Activated T-helper 1 cell treated with anti-CD3 and anti-CD28 coated beads, Interleukin-12 subunit alpha, Interleukin-12 subunit beta, Interleukin-2, Interleukin-4 antibody, amounts not matched to agents 30 ng/mL and 10 ng/mL and 1 ng/mL, durations not matched to agents 14 hours and 24 hours and 36 hours (primary cell): ENCODE measurements at places on chromosomes 6 and 20. TPM values are rescaled to one million over a fixed set of nuclear protein-coding genes. Genes with fewer than 3 reads are reported as not detected.

SERPINB6 gene
- 33.7 and 34.9 TPM in 2 replicates for total RNA-seq

DNA sequence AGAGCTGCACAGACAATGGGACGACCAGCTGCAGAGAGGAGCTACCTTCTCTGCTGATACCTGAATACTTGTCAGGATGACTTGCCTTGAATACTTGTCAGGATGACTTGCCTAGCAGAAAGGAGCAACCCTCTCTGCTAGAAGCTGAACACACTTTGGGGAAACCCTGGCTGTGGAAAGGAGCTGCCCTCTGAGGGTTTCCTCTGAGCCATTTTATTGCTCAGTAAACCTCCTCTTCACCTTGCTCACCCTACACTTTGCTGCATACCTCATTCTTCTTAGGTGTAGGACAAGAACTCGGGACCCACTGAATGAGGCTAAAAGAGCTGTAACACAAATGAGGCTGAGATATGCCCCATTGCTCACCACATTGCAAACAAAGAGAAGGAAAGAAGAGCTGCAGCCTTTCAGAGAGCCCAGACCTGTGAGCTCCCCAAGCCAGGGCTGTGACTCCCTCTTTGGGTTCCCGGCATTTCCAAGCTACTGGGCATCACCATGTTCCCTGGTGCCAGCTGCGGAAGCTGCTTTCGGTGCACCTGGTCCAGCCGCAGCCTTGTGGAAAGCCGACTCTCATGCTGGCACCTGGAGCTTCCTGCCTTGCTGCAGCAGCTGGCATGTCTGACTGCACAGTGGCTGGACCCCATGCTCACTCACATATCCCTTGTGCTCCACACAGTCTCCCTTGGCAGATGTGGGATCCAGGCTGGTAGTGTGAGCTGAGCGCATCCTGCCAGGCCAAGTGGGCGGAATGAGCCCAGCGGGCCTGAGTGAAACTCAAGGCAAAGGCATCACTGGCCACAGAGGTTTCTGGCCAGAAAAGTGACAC is 106.7 kb upstream of the AHI1 start:
- DNase-seq = no peak

GRCh38 chr6:151300267-151300991 is 60.7 kb downstream of the AKAP12 start:
- no peak for DNase-seq

GRCh38 chr20:39619271-39619785 is 657.2 kb downstream of the DHX35 start:
- no peak for DNase-seq

DNA sequence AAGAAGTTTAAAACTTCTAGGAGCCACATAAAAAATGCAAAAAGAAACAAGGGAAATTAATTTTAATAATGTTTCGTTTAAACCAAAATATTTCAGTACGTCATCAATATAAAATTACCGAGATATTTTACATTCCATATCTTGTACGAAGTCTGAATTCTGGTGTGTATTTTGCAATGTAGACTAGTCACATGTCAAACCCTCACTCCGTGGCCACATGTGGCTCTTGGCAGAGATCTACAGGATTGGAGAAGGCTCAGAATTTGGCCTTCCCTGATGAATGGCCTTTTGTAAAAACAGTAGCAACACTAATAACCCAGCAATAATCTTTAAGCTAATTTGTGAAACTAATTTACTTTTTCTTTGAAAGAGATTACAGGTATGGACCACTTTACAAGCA is 217.1 kb downstream of the PRL start:
- DNase-seq = no peak

- DNase-seq = no peak
Measured at GRCh38 chr6:12269110-12269509, 21.1 kb upstream of the EDN1 start.

ASIP gene
- total RNA-seq = not detected in 2 replicates

MYLK4 gene
- total RNA-seq = 0.10 TPM in 2 replicates

DNA sequence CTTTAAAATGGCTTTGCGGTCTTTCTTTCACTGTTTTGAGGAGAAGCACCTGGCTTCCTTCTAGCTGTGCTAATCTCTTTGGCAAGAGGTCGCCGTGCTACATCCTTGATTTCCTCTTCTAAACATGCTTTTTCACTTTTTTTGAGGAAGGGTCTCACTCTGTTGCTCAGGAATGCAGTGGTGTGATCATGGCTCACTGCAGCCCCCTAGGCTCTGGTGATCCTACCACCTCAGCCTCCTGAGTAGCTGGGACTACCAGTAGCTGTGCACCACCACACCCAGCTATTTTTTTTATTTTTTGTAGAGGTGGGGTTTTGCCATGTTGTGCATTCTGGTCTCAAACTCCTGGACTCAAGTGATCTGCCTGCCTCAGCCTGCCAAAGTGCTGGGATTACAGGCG is 40.5 kb downstream of the RSPH3 start:
- DNase-seq = no peak

FAM217A gene
- total RNA-seq = not detected in 2 replicates

DNA sequence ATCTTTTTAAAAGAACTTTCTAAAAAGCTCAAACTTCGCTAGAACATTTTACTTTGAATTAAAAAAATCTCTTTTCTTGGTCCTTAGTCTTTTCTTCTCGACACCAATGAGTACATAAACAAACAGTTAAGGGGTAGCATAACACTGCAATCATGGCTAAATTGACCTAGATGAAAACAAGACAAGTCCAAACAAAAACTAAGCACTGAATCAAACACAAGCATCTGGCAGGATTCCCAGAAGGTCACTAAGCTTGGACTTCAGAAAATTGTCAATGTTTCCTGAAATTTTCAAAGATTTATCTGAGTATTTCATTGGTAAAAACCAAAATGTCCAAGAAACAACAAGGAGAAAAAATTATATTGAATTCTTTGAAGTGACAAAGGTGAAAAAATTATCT is 5.0 kb downstream of the COL21A1 start:
- DNase-seq = no peak

- DNase-seq = no peak
Measured at GRCh38 chr6:148347441-148348054, 4.9 kb downstream of the SASH1 start.

- DNase-seq = no peak
Measured at GRCh38 chr6:91476000-91476399, 889.1 kb upstream of the MAP3K7 start.

- DNase-seq = peak; percentile 29
Measured at GRCh38 chr6:32177183-32177787, 920 bp upstream of the RNF5 start.

FAM162B gene
- not detected in 2 replicates for total RNA-seq

- no peak for DNase-seq
Measured at GRCh38 chr20:1524004-1524403, 32.8 kb upstream of the SIRPB2 start.

DTNBP1 gene
- total RNA-seq = 17.2 and 19.2 TPM in 2 replicates

GRCh38 chr6:92577077-92577719 is 842.2 kb downstream of the EPHA7 start:
- DNase-seq = no peak

- peak; percentile 5 for DNase-seq
Measured at GRCh38 chr6:56890683-56891429, 64.1 kb upstream of the BEND6 start.

DNA sequence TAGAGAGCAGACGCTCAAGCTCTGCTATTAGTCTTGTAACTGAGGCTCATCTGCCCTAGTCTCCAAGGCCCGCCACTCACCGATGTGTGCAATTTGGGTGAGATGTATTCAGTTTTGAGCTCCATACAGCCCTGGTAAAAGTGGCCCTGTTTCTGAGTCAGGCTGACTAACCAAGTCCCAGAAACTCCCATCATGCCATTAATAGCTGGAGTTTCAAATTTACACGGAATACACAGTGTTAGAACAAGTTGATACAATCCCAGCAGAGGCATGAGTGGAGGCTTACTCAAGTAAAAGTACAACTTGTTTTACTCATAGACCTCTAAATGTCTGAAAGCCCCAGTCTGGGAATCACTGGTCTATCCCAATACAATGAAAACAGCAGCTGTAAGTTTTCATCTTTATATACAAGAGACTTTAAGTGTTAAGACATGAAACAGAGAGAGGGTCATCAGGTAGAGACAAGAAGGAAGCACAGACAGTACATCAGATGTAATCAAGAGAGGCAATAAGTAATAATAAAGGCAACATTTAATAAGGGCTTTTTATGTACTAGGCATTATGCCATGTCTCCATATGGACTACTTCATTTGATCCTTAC is 42.4 kb downstream of the RTN4IP1 start:
- no peak for DNase-seq

DNA sequence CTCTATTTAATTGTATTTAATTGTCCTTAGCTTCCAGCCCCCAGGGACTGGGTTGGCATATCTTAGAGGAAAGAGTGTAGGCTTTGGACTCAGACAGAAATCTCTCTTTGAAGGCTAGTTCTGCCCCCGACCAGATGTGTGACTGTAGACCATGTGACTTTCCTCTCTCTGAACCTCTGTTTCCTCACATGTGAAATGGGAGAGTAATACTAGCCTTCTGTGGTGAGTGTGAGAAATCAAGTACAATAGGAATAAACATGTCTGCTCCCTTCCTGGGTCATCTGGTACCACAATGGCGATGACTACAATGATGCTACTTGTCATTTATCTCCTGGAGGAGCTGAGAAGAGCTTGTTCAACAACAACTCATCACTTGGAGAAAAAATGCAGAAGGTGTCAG is 179.9 kb downstream of the LRFN2 start:
- no peak for DNase-seq

DNA sequence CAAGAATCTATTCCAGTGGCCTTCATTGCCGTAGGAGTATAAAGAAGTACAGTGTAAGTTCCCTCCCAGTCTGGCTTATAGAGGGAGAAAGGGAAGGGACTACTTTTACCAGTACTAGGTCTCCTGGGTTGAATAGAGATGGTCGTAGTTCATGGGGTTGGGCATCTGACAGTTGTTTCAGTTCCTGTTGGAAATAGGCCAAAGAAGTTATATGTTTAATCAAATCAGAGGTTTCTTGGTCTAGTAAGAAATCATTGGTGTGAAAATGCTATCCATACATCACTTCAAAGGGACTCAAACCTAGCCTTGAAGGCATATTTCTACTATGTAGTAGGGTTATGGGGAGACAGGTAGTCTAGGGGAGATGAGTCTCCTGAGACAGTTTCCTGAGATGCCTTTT is 45.6 kb upstream of the MAN1A1 start:
- DNase-seq = no peak

- DNase-seq = no peak
Measured at GRCh38 chr6:3545156-3545555, 88.3 kb upstream of the SLC22A23 start.

GRCh38 chr6:164078532-164079274 is 664.2 kb downstream of the QKI start:
- DNase-seq = no peak

DNA sequence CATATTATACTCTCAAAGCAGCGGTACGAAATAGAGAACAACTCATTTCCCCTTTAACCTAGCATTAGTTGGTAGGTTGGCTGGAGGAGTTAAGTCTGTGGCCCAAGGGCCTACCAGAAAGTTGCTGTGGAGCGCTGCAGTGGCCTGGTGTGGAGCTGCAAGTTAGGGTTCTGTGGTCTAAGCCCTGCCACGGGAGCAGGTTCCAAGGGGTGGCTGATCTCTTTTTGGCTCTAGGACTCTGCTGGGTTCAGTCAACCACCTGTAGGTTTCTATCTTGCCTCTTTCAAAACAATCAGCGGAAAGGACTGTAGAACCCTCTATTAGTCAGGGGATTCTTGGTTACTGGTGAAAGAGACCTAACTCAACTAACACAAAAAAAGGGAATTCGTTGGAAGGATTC is 54.5 kb upstream of the TULP4 start:
- no peak for DNase-seq

- DNase-seq = no peak
Measured at GRCh38 chr6:56804996-56805395, 149.9 kb upstream of the BEND6 start.

FAM229B gene
- 1.1 and 2.2 TPM in 2 replicates for total RNA-seq

SLC22A2 gene
- not detected in 2 replicates for total RNA-seq

GRCh38 chr20:23451956-23452487 is 654 bp downstream of the CST11 start:
- no peak for DNase-seq

CSNK2A1 gene
- 181 and 185 TPM in 2 replicates for total RNA-seq

DNA sequence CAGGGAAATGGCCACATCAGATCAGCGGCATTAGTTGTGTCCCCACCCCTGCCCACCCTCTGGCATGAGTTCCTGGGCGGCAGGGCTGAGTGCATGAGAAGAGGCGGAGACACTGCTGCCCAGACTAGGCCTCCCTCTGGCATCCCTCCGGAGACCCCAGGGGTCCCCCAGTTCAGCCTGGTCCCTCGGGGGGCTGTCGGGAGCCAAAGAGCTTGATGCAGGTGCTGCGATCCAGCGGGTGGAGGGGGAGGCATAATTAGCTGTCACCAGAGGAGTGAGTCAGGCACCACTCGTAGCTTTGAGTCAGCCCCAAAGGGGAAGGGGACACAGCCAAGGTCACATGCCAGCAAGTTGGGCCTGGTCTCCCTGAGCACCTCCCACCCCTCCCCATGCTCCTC is 34.5 kb downstream of the DLGAP4 start:
- DNase-seq = no peak

SLC22A1 gene
- total RNA-seq = 2.9 and 3.7 TPM in 2 replicates
